ENCODE measurements at places on chromosomes 1 and 21. TPM values are rescaled to one million over a fixed set of nuclear protein-coding genes. Genes with fewer than 3 reads are reported as not detected.
A peak's percentile ranks its signal among the peaks of the same experiment; 100 is the strongest.

DNA sequence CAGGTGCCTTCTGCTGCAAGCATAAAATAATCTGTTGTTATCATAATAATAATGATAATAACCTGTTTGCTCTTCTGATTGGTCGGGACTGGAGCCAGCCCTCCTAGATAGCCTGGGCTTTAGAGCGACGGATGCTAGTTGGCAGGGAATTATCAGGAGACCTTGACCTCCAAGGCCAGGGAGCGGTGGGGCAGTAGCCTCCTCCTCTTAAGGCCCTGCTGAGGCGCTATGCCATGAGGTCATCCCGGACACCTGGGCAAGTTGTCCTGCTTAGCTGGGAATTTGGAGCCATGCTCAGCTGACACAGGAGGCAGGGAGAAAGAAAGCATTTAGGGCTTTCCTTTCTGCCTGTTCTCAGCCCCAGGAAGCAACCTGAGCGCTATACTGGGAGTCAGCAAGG lies 15.6 kb downstream of the C1orf115 start:
- DNase-seq = no peak

- DNase-seq = no peak
Observed at GRCh38 chr1:121522061-121522759, 337.4 kb downstream of the SRGAP2C start.

GRCh38 chr21:42861311-42861847 lies 18.0 kb downstream of the WDR4 start:
- no peak for DNase-seq

GRCh38 chr1:116508984-116509980 lies 61.5 kb downstream of the CD58 start:
- DNase-seq = no peak

- DNase-seq = peak; percentile 73
Observed at GRCh38 chr1:209576392-209577197, 6.9 kb upstream of the CAMK1G start.

DNA sequence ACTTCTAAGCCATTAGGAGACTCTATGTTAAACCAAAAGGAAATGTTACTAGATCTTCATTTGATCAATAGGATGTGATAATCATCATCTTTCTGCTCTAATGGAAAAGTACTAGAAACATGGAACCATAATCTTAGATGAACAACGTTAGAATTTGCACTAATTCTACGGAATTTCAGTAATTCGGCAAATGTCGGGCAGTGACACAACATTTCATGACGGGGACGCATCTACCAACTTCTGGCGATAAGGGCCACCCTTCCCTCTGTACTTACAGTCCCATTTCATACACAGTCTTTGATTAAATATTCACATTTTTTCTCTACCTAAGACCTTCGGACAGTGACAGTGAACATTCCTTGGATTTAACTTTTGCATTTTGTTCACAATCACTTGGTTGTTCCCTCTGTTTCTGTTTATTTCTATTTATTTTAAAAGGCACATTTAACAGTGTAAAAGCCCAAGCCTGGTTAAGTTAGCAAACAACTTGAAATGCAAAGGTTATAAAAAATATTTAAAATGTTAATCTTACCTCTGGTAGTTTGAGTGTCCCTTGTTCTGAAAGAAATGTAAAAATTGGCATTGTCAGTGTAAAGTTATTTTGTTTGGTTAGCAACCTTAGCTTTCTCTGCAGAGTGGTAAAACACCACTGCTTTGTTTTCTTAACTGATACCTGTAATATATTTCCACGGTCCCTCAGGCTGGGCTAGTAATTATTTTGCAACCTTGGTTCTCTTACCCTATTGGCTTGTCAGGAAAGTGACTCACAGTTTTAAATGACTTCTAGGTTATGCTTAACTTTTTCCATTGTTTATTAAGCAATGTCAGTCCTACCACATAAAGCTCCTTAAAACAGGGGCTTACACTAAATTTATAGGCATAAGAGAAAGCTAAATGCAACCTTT lies 276.9 kb downstream of the VAV3 start:
- DNase-seq = no peak

DNA sequence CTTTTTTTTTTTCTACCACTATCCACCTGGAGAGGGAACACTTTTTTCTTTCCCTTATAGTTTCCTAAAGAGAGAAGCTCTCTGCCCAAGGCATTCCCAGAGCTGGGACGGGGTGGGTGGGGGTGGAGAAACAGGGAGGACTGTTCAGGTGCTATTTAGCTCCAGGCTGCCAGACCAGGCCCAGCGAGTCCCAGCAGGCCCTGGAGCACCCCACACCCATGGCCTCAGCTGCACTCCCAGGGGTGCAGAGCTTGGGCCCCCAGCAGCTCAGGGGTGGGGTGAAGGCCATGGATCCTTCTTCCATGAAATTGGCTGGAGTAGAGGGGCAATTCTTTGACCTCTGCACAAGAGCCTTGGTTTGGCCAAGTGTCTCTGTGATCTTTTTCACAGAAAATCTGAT lies 4.1 kb downstream of the ETV3L start:
- DNase-seq = no peak

DNA sequence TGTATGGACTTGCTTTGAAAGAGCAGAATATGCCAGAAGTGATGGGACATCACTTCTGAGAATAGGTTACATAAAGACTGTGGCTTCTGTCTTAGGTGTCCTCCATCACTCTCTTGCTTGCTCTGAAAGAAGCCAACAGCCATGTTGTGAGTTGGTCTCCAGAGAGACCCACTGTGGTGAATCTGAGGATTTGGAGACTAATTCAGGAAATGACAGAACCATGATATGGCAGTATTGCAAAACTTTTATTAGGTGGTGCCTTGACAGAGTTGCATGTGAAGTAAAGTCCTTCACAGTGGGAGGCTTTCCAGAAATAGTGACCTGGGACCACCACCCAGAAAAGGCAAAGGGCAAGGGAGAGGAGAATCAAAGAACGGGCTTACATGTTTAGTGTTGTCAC lies 628.6 kb downstream of the KCNT2 start:
- no peak for DNase-seq

- DNase-seq = no peak
Observed at GRCh38 chr1:212284332-212284743, 872 bp upstream of the PPP2R5A start.

DNA sequence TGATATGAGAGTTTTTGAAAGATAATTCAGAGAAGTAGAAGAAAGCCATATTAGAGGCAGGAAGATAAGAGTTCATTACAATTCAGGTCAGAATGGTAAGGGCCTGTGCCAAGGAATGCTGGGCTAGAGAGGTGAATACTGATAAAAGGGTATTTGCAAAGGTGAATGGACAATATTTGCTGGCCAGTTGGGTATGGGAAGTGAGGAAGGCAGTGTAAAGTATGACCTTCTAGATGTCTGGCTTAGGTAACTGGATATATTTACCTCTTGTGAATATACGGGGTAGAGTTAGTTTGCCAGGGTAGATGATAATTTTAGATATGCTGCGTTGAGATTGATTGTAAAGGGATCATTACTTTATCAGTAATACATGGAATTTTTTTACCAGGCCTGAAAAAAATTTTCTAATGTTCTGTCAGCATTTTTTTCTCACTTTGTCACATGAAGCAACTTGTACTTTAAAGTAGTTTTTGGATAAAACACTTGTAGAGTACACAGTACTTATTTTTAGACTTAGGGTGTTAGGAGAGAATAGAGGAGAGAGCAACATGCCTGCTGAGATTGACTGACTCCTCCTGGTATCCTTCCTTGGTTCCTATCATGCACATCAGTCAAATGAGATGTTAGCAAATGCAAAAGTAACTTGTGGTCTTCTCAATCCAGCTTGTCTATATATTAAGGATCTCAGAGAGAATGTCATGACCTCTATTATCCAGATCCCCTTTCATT lies 14.1 kb downstream of the RTCA start:
- no peak for DNase-seq

DNA sequence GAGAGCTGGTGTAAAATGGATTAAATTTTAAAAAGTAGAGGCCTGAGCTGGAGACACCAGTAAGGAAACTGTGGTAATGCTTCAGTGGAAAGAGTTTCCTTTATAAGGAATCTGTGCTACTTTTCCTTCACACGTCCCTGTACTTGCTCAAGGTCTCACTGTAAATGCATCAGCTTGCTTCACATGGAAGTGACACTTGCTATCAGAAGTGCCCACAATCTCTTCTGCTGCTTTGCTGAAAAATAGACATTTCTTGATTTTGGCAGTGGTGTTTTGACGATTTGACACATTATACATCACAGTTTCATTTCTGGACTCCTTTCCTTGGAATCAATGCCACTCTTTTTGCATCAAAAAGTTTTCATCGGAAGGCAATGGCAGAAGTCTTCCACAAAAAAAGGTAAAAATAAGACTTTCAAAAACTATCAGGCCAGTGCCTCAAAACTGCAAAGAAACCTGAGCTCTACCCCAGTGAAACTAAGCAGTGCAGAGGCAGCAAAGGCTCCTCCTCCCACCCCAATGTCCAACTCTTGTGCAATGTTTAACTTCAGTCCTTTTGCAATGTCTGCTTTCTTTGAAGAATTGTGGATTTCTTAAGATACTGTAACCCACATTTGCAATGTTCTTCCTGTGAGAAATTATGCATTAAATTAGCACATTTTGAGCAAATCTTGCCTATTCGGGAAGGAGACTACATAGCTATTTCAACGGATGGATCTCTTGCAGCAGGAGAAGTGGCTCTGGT lies 18.4 kb upstream of the TSPAN2 start:
- no peak for DNase-seq

GRCh38 chr21:26374817-26375216 lies 198.3 kb downstream of the CYYR1 start:
- DNase-seq = no peak

- DNase-seq = no peak
Observed at GRCh38 chr1:41379738-41380130, 18.5 kb downstream of the FOXO6 start.

DNA sequence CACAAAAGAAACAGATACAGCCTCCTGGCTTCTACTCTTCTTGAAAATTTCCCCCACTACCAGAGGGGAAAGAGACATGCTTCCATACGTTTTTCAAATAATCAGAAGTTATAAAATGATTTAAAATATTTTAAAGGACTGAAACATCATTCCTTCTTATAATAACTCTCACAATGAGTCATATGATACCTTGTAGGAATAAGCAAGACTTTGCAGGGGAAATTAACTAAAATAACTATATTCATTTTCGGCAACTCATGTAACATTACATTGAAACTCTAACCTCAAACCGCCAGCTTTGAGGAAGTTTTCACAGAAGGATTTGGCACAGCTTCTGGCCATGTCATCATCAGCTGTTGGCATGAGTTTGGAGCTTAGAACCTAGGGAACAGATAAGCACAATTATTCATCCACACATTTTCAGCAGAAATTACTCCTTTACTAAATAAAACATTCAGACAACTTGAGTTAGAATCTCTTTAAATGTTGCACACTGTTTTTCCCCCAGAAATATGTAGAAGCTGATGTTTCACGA lies 85.9 kb downstream of the USP24 start:
- DNase-seq = no peak

- DNase-seq = no peak
Observed at GRCh38 chr1:224640018-224640417, 23.9 kb downstream of the CNIH3 start.

DNA sequence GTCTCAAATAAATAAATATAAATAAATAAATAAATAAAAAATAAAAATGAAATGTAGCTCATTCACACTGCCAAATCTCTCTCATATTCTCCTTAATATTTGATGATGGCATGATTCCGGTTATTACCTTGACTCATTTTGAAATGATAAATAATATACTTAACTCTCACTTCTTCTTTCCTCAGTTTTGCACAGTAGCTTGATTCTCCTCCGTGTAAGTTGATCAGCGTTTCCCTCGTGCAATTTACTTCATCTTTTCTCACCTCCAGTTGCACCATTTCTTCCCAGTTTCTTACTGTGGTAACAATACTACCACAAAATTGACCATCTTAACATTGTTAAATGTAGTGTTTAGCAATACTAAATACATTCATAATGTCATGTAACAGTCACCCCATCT lies 111.6 kb downstream of the RIPK4 start:
- DNase-seq = no peak

DNA sequence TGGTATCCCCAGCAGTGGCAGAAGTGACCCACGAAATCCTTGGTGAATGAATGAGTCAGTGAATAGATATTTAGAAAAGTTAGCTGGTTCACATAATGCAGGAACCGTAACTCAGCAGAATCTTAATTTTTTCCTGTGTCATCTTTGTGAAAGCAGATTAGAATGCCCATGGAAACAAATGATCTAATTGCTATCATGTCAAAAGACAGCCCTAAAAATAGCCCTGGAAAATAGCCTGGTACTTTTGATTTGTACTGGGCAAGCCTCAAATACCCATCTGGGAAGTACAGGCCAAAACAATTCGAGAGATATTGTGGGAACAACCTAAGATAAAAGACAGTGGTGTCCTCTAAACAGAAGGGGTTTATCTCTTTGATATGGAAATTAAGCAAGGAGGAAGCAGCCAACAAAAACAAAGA lies 21.1 kb downstream of the FYB2 start:
- DNase-seq = no peak

- no peak for DNase-seq
Observed at GRCh38 chr21:44291078-44291935, 5.6 kb downstream of the AIRE start.

DNA sequence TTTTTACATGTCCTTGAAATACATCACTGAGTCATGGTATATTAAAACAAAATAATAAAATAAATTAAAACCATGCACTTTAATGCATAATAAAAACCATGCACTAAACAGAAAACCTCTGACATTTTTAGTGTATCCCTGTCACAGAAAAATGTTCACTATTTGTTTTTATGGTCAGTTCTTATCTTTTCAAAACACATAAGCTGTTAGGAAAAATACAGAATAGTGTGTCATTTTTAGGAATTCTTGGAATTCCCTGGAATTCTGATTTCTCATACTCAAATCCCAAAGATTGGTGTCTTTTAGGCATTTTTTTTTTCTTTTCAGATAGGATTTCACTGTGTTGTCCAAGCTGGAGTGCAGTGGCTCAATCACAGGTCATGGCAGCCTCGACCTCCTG lies 25.1 kb upstream of the TINAGL1 start:
- no peak for DNase-seq

GRCh38 chr1:25926731-25927496 lies 20.7 kb upstream of the STMN1 start:
- DNase-seq = no peak

- no peak for DNase-seq
Observed at GRCh38 chr1:12596007-12596821, 21.8 kb downstream of the DHRS3 start.

SPRR1A gene
- not detected for total RNA-seq

CD34 gene
- 74.2 TPM for total RNA-seq

PERM1 gene
- not detected for total RNA-seq

PLEKHN1 gene
- 0.19 TPM for total RNA-seq

LCE1A gene
- total RNA-seq = not detected

S100A5 gene
- not detected for total RNA-seq

HES2 gene
- not detected for total RNA-seq

FCGR1A gene
- 8.7 TPM for total RNA-seq

KRTAP27-1 gene
- total RNA-seq = not detected

IL20 gene
- not detected for total RNA-seq

RRP1B gene
- total RNA-seq = 19.4 TPM

All from omental fat pad (tissue), 4 donors.